ENCODE measurements at places on chromosomes 7 and 10. TPM values are rescaled to one million over a fixed set of nuclear protein-coding genes. Genes with fewer than 3 reads are reported as not detected.

Gene FAM24A
- total RNA-seq, result not detected

Gene THNSL1
- total RNA-seq, result 4.1 TPM

Gene CPA1
- total RNA-seq, result not detected

Gene GAD2
- total RNA-seq, result not detected

Gene MMD2
- not detected for total RNA-seq

Gene LRIT1
- not detected for total RNA-seq

Gene OGDHL
- total RNA-seq, result 0.25 TPM

Data from cardiac ventricle fibroblast (primary cell).